ENCODE measurements at places on chromosomes 11 and 22.

DNA sequence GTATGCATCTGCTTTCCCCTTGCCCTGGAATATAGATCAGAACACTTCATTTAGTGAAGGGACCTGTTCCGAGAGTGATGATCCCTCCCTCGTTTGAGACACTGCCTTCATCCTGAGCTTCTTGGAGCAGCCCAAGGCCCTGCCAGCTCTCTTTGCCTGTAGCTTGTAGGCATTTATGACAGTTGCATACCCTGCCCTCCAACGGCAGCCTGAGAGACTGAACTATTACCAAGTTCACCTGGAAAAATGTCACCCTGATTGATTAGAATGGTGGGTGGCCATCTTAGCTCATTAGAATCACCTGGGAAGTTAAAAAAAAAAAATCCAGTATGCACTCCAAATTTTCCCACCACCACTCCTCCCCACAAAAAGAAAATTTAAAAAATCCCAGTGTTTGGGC is 1.5 kb downstream of the MICAL3 start:
- DNase-seq: no peak

GRCh38 chr11:13043912-13044628 is 35.0 kb downstream of the RASSF10 start:
- DNase-seq: no peak

DNA sequence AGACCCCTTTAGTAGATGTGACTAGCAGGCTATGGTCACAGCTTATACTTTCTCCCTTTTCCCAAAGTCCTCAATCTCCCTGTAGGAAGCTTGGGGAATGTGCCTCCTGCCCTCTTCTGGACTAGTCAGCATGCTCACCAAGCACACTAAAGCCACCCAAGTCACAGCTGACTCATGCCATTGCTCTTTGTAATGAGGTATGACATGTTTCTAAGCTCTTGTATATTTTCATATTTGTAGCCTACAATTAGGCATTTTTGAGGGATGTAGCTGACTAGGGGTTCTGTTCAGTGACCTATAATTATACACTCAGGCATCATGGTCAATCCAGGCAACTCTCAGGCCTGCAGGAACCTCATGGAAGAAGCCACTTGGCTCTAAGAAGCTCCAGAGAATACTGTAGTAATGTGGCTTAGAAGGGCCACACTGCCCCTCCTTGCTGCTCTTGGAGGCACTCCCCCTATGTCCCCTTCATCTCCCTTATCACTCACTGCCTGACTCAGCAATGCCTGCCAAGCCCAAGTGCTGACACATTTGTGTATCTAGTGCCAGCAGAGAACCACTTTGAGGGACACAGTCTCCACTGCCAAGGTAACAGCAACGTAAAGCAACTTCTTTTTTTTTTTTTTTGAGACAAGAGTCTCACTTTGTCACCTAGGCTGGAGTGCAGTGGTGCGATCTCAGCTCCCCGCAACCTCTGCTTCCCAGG is 86.2 kb downstream of the RPL27A start:
- peak; percentile 77 for DNase-seq

DNA sequence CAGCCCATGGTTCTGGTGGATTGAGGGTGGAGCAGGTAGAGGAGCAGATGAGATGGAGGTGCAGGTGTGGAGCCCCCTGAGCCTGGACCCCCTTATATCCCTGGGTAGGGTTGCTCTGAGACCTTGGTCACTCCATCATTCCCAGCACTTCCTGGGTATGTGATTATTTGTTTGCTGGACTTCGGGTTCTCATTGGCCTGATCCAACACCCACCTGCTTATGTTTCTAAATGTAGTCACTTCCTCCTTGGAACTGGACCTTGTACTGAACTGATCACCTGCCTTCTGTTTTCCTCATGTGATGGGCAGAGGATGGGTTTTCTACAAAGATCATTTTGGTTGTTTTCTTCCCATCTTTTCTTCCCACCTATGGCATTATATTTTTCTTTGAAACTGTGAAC is at the start of gene KRTAP5-4:
KRTAP5-4 (minus strand) TSS at position 53 of the 400 bp plus-strand sequence; CDS start at position 8, 45 bp downstream.
- no peak for DNase-seq

DNA sequence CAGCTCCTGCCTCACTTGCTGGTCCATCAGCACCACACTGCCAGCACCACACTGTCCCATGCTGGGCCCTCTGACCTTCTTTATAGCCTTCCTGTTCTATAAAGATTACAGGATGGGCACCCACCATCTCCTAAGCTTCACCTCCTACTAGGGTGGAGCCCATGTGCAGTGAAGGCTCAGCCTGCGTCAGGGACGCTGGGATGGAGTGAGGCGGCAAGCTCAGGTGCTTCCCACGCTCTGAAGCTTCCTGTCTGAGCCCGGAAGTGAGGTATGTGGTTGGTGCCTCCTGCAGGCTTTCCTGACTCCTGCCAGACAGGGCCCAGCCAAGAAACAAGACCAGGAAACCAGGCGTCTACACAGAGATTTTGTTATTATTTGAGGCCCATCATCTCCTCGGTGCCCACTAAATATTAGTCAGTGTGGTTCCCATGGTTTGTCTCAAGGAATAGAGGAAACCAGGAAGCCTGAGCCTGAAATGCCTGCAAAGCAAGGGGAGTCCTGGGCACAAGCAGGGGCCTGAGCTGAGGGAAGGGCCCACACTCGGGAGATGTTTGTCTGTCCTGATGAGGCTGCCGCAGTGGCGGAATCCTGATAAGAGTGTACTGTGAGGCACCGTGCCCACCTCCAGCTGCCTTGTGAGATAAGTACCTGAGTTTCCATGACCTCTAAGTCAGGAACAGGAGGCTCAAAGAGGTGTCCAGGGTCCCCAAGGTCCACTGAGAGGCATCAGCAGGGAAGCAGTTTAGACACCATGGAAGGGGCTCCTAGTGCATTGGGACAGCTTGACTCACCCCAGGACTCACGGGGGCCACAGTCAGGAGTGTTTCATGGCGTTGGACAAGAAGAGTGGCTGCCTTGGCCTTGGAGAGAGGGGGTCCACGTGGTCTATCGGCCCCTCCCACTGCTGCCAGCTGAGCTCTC is 22.0 kb downstream of the RSPH14 start:
- no peak for DNase-seq

- DNase-seq: peak; percentile 44
These were observed 428.0 kb downstream of the TBC1D22A start for GRCh38 chr22:47190276-47190956.

DNA sequence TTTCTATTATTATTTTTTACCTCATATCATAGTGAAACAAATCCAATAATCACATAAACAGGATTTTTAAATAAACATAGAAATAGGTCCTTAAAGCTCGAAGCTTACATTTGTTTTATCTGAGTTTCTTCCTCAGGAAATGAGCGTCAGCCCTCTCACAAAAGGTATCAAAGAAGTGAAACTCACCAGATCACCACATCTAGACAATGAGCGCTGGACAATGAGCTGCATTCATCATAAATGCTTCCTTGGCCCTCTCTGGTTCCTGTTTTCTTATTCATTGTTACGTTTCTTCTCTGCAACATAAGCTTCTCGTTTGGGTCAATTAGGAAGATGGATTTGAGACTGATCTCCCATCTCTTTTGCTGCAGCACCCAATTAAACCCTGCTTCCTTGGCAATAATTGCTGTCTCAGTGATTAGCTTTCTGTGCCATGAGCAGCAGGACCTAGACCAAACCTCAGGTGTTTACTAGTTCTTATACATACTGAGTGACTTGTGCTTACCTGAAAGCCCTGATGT is 649.9 kb upstream of the LUZP2 start:
- DNase-seq: no peak

GRCh38 chr22:35313311-35314121 is 13.8 kb downstream of the TOM1 start:
- DNase-seq: peak; percentile 67

- no peak for DNase-seq
These were observed 26.5 kb upstream of the KCNJ11 start for GRCh38 chr11:17414992-17415391.

GRCh38 chr11:69892986-69893555 is 73.9 kb upstream of the FGF3 start:
- DNase-seq: no peak

DNA sequence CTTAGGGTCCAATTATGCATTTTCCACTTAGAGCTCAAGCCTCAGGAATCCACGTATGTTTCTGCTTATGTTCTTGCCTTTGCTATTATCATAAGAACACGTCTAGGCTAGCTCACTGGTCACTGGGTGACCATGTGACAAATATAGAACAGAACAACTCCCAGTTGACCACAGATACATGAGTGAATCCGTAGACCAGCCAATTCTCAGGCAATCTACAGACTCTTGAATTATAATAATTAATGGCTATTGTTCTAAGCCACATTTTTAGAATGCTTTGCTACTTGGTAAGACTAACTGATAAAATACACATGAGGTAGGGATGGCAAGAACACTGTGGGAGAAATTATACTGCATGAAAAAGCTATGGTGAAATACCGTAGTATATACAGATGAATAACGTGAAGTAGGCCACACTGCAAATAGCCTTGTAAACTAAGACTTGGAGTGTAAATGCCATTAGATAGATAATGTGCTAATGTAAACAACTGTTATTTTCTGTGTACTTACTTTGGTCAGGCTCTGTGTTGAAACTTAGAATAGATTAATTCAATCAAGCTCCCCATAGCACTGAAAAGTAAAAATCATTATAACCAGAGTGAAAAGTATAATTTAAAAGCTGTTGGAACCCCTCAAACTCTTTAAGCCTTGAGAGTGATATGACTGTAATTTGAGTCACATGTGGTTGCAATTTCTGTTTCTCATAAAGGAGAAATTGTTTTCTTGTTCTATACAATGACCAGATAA is 366.2 kb upstream of the CCDC179 start:
- no peak for DNase-seq

DNA sequence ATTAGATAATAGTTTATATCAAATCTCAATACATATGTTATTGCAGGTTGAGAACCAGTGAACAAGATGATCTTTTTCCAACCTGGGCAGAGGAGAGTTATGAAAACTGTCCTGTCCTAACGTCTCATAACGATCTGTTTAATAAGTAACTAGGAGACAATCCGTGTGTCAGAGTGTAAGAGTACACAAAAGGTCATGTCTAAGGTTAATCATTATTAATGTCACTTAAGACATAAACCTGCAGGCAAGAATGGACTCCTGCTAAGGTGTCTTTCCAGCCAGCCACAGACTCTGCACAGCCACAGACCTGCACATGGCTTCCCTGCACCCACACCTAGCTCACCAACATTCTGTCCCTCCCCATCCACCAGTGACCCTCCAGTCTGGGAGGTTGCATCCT is 10.1 kb downstream of the SLC5A4 start:
- no peak for DNase-seq
